ENCODE measurements at places on chromosomes 6 and 20.

GRCh38 chr20:49446808-49447207, 35.7 kb downstream of the KCNB1 start:
- DNase-seq, result no peak

DNA sequence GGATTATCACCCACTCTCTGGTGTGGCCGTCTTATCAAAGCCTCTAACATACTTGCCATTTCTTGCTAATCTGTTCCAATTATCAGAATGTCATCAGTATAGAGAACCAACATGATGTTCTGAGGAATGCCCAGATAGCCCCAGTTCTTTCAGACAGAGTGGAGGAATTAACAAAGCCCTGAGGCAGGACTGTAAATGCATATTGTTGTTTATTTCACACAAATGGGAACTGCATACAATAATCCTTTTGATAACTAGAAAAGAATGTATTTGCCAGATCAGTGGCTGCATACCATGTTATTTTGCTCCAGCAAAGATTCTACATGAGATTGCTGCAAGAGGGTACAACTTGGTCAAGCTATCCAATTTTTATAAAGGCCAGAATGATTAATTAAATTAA, 112.8 kb upstream of the HEY2 start:
- no peak for DNase-seq

GRCh38 chr20:63092660-63093215, 86.0 kb upstream of the BHLHE23 start:
- no peak for DNase-seq

DNA sequence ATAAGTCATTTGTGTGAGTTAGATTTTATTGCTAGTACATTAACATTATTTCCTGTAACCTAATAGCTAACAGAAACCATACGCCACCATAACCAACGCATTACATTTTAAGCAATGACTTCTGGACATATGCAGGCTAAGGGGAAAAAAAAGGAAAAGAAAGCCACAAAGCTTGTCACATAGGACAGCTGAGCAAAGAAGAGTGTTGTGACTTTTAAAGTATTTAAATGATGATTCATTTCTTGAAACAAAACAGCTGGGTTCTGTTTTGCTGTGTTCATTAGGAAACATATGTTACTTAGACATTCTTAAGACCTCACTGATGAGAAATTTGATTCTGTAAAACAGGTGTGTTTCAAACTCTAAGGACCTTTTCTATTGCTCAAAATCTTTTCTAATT, 171.4 kb downstream of the COL9A1 start:
- DNase-seq, result no peak

DNA sequence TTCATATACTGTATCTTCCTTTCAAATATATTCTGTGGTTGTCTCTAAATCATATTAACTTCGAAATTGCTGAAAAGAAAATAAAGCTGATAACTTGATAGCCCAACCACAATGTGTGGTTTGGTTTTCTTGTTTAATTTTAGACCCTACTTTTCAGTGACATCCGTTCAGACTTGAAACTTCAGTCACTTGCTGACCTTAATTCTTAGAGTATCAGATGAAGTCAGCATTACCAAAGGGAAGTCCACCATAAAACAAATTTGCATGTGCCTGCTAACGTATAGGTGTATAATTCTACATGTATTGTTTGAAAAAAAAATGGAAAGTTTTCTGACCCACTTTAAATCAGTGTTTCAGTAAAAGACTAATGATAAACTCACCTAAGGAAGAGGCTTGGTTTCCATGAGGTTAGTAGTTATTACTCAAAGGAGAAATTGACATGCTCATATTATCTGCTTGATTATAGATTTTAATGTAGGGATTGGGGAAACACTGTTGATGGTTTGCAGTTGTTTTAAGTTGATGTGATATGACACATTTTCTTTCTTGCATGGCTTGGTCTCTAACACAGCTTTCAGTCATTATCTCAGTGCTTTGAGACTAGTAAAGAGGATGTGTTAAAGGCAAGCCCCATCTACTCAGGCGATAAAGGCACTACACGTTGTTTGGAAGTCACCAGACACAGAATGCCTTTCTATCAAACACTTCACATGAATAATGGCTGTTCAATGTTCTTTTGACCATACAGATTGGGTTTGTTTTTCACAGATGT, 5.2 kb upstream of the IL17A start:
- DNase-seq, result no peak

GRCh38 chr6:118350881-118351430, 197.1 kb upstream of the PLN start:
- DNase-seq, result no peak

GRCh38 chr20:44720621-44720996, 5.4 kb downstream of the CCN5 start:
- DNase-seq, result no peak

GRCh38 chr6:98976674-98977385, 29.1 kb upstream of the FBXL4 start:
- DNase-seq, result no peak

GRCh38 chr6:49519660-49520059, 19.9 kb downstream of the GLYATL3 start:
- no peak for DNase-seq
